ENCODE measurements at places on chromosomes 2 and 18. TPM values are rescaled to one million over a fixed set of nuclear protein-coding genes. Genes with fewer than 3 reads are reported as not detected.

SLC38A11 gene
- not detected for total RNA-seq

OTOS gene
- total RNA-seq = not detected

COPS7B gene
- total RNA-seq = 46.3 TPM

UGT1A7 gene
- total RNA-seq = 20.3 TPM

AAK1 gene
- total RNA-seq = 50.3 TPM

PMAIP1 gene
- 16.5 TPM for total RNA-seq

BOD1L2 gene
- not detected for total RNA-seq

IL1B gene
- total RNA-seq = 1.4 TPM

KLF11 gene
- 10.9 TPM for total RNA-seq

RAX gene
- not detected for total RNA-seq

ZNF516 gene
- total RNA-seq = 32.7 TPM

RAB6D gene
- total RNA-seq = not detected

TMEFF2 gene
- total RNA-seq = not detected

MC5R gene
- total RNA-seq = not detected

PRPF40A gene
- total RNA-seq = 94.1 TPM

SERPINB4 gene
- total RNA-seq = not detected

HOXD4 gene
- not detected for total RNA-seq

REG3G gene
- not detected for total RNA-seq

GAREM2 gene
- total RNA-seq = 1.7 TPM

ASPRV1 gene
- 0.30 TPM for total RNA-seq

NOL4 gene
- not detected for total RNA-seq
